ENCODE measurements at places on chromosomes 2 and 18.

- no peak for DNase-seq
Observed at GRCh38 chr2:8174641-8175257, 507.1 kb upstream of the ID2 start.

GRCh38 chr2:163692081-163692480 lies 43.7 kb downstream of the FIGN start:
- DNase-seq: no peak

DNA sequence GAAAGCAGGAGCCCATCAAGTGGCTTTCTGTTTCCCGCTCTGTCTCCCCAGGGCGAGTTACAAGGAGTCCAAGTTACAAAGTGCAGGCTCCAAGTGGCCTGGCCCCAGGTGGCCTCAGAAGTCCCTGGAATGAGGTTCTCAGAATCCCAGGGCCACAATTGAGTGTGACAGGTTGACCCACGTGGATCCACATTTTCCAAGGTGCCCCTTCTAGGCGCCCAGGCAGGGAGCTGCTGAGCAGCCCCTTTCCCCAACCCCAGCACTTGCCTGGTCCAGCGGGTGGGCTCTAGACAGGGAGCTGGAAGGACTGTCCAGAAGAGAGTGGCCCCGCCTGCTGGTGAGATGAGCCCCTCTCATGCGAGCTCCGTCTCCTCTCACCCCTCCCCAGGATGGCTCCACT lies 253.4 kb downstream of the CYP26B1 start:
- DNase-seq: no peak

GRCh38 chr18:26745288-26746181 lies 120.0 kb downstream of the AQP4 start:
- peak; percentile 66 for DNase-seq

DNA sequence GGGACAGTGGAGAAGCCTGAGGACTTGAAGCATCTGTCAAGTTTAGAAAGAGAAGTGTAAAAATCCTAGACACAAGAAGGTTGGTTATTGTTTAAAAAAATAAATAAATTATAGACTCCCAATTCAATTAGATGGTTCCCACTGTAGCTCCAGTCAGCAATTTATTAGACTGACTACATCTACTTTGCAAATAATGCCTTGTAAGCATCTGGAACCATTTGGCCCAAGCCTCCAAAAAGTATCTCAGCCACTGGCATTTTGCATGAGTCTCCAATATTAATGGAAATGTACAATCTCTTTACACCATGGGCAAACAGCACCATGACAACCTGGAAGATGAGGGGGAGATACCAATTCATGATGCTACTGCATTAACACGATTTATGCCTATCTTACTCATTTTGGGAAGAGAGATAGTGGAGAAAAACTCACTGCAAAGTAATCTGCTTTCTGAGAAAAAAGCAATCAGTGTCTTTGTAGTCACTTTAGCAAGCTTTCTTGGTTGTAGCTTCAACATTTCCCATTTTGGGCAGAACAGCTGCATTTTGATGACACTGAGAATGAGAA lies 2.8 kb downstream of the NYAP2 start:
- no peak for DNase-seq

DNA sequence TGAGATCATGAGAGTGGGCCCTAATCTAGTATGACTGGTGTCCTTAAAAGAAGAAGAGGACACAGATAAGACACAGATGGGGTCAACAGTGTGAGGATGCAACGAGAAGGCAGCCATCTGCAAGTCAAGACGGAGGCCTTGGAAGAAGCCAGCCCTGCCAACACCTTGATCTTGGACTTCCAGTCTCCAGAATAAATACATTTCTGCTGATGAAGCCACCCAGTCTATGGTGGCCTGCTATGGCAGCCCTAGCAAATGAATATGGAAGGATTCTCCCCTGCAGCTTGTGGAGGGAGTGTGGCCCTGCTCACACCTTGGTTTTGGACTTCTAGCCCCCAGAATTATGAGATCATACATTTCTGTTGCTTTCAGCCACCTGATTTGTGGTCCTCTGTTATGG lies 12.3 kb downstream of the CTIF start:
- no peak for DNase-seq

- DNase-seq: no peak
Observed at GRCh38 chr2:53740170-53740569, 27.4 kb upstream of the CHAC2 start.

DNA sequence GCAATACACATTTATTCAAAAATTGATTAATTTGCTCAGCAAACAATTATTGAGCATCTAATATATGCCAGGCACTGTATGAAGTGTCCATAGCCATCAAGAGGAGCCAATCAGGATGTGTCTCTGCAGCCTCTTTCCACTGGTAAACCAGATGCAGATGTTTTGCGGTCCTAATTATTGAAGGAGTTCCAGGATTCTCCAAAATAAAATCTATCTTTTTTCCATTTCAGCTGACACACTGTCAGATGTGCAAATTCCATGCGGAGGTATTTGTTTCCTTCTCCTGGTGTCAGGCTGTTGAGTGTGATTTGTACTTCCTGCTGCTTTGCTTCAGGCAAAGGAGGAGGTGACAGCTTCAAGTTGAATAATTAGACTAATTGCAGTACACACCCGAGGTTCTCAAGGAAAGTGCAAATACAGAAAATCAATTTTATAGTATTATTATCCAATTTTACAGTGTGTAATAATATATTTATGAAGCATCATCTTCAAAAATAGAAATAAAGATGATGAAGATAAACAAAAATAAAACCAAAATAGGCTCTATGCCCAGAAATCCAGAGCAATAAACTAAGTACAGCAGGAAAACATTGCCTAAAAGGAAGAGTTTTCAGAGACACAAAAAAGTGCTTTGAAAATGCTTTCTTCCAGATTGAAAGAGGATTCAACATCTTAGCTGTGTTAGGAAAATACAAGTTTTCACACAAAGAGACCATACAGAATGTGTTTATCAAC lies 1352.9 kb upstream of the CHAC2 start:
- DNase-seq: no peak

GRCh38 chr2:12807907-12808810 lies 91.4 kb downstream of the TRIB2 start:
- no peak for DNase-seq

DNA sequence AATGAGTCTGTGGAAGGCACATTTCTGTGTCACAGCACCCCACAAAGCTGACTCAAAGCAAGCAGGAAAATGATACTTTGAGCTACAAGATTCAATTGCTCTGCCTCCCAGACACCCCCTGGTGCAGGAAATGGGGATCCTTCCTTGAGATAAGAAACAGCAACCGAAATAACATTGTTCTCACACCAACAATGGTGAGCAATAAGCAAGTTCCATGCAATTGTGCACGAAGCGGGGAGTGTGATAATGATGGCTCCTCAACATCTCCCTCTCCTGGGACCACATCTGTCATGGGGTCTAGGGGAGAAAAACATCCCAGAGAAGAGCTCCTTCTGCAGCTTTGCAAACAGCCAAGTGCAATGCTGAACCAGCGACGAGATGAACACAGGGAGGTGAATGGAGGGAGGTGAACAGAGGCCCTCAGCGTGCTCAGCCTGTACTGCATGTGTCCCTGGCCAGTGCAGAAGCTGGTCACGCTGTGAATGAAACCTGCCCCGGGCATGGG lies 67.7 kb downstream of the PDCL3 start:
- DNase-seq: no peak

DNA sequence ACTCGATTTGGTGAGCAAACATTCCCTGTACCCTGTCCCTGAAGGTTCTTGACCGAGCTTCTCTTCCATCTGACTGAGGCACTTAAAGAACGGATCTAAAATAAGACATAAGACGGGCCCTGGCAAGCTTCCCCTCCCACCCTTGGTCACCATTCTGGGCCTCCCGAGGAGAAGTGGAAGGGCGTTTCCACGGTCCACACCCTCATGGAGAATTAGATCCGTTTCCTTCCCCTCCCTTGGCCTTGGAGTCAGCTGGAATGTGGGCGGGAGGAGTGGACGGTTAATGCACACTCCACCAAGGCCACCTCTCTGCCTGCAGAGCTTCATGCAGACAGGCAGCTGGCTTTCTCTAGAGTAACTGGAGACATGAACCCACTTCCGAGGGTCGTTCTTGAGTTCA lies 257.3 kb upstream of the APCDD1 start:
- DNase-seq: no peak

- DNase-seq: no peak
Observed at GRCh38 chr18:62239475-62239874, 52.4 kb downstream of the RELCH start.

DNA sequence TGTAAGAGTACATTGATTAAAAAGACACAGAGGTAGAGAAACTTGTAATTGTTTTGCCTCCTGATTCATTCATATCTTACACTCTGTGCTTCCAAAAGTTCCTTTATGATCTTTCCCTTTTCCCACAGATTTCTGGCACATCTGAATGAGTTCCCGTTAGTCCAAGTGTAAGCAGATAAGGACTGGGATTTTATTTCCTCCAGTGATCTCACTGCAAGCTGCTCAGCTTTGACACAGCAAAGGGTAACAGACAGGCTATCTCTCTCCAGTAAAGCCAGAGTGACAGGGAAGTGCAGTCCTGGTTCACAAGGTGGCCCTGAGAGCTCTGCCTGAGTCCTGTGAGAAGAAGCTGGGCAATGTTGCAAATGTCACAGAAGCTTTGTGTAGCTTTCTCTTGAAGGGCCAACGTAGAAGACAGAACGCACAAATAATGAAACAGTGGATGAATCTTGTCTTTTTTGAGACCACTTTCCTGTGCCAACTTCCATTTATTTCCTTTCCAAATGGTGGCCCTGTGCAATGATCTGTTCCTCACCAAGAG lies 32.5 kb upstream of the KCNE4 start:
- DNase-seq: no peak

GRCh38 chr2:229387866-229388265 lies 116.8 kb upstream of the PID1 start:
- DNase-seq: no peak

- no peak for DNase-seq
Observed at GRCh38 chr2:171991027-171991426, 8.7 kb upstream of the METAP1D start.

- no peak for DNase-seq
Observed at GRCh38 chr18:23442958-23443357, 10.1 kb upstream of the RIOK3 start.

DNA sequence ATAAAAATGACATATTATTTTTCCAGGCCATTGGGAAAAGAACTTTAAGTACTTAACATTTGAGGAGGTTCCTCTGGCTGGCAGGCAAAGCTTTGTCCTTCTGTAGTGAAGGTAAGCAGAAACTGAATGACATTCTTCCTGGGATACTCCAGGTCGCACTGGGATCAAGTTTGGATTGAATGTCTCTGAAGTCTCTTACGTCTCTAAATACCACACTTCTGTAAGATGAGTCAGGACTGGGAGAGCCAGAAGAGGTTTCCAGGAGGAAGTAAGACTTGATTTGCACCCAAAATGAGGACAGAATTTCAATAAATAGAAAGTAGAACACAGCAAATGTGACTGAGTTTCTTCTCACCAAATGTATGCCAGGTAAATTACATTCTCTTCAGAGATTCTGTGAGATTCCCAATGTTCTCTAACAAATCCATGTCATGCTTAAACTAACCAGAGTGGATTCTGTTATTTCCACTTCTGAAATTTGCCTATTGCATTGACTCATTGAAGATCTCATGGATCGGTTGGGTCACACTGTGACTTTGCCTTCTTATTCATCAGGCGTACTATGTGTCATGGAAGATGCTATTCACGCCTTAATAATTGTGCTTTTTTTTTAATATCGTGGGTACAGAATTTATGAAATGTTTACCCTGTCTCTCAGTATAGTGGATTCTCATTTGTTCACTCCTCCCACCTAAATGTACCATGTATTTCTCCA lies 25.5 kb upstream of the VIT start:
- no peak for DNase-seq

- no peak for DNase-seq
Observed at GRCh38 chr2:119408221-119408619, 23.4 kb upstream of the TMEM37 start.

- no peak for DNase-seq
Observed at GRCh38 chr2:15664273-15665066, 72.8 kb downstream of the DDX1 start.

GRCh38 chr2:10352361-10352760 lies 49.7 kb downstream of the HPCAL1 start:
- DNase-seq: no peak

- no peak for DNase-seq
Observed at GRCh38 chr2:42109959-42110640, 59.1 kb upstream of the EML4 start.

DNA sequence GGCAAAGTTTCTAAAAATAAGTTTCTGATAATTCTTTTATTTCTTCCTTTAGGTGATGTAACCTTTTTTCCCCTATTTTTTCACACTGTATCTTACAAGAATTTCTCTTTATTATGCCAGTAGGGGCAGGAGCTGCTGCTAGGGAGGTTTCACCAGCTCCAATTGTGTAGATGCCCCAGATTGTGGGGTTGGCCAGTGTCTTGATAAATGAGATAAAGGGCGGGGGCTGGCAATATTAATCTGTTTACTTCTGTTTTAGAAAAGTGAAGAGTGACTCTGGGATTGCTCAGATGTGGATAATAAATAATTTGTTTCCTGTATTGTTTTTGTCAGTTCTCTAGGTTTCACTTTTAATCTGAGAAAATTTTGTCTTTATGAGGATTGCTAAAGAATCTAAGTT lies 190.4 kb downstream of the MC4R start:
- no peak for DNase-seq

DNA sequence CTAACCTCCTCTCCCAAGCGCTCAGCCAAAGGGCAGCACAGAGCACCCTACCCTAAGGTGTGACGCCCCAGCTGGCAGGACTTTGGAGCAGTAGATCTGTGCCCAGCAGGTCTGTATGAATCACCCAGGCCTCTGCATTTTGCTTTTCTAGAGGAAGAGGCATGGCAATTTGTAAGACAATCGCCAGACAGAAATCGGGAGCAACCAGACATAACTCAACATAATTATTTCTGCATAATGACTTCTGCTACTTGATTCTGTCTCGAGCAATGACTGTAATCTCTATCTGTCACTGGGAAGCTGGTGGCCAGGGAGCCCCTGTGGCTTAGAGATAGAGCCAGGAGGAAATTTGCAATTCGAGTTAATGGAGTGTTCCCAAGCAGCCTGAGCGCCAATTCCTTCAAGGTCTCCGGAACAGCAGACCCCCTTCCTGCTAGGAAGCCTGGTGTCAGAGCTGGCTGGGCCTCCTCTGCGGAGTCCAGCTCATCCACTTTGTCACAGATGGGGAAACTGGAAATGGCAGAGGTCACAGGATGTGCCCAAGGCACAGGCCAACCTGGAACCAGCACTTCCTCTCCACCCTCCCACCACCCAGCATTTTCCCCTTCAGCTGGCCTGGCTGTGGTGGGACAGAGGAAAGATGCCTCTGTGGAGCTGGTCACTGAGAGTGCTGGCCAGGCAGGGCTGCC lies 55.0 kb downstream of the ODC1 start:
- no peak for DNase-seq

- DNase-seq: no peak
Observed at GRCh38 chr2:187008111-187008510, 159.1 kb upstream of the ZSWIM2 start.

Data from prostate gland (tissue), 2 donors.